SJCRH30 (cell line): ENCODE measurements at places on chromosomes 2 and 18.
A peak's percentile ranks its signal among the peaks of the same experiment; 100 is the strongest.

DNA sequence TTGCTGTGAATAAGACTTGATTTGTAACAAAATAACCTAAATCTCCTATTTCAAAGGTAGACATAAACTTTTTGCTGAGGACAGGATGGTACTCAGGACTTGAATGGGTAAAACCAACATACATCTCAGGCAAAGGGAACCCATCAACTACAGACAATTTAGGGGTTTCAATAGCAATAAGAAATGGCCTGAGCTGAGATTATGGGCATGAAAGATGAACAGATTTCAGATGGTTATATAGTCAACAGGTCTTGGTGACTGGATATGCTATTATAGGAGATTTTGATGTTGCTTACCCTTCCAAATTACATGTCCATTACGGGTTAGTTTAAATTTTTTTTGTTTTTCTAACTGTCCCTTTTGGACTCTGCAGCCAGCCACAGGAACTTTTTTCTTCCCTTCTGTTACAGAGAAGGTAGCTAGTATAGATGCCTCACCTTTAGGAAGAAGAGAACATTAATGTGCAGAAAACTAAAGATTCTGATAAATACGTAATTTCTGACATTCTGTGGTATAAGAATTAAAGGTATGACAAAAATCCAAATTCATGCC lies 4.6 kb downstream of the RPS27A start:
- H3K4me1 ChIP-seq, result no peaks in the 10 kb centered on the region; the same call in 1 of the 2 replicates
- H3K27ac ChIP-seq, result no peak overlapping the region
- no peak for DNase-seq
- H3K36me3 ChIP-seq, result peaks cover 74% of the 10 kb centered on the region
- no peak overlapping the region for H3K4me3 ChIP-seq

DNA sequence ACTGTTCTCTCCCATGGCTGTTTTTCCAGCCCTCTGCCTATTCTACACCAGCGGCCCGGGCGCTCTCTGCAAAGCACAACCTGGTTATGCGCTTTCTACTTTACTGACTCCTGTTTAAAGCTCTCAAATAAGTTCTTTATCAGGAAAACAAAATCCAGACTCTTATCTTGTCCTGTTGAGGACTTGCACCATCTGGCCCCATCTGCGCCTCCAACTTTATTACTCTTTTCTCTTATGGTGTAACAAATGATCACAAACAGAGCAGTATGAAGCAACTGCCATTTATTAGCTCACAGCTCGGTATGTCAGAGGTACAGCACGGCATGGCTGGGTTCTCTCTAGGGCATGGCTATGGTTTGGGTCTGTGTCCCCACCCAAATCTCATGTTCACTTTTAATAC lies 236.5 kb upstream of the NT5C1B start:
- H3K4me3 ChIP-seq, result no peak overlapping the region
- DNase-seq, result no peak
- no peaks in the 10 kb centered on the region for H3K36me3 ChIP-seq
- no peaks in the 10 kb centered on the region for H3K27me3 ChIP-seq
- no peaks in the 10 kb centered on the region for H3K4me1 ChIP-seq
- H3K27ac ChIP-seq, result no peak overlapping the region

- no peak overlapping the region for H3K4me3 ChIP-seq
- no peak for DNase-seq
- H3K27me3 ChIP-seq, result no peaks in the 10 kb centered on the region
- H3K36me3 ChIP-seq, result no peaks in the 10 kb centered on the region
- H3K27ac ChIP-seq, result no peak overlapping the region
- no peaks in the 10 kb centered on the region for H3K4me1 ChIP-seq
These were observed 33.9 kb downstream of the ZBTB7C start for GRCh38 chr18:48375150-48375800.

GRCh38 chr2:102137138-102137537 lies 5.4 kb upstream of the IL1R1 start:
- H3K4me1 ChIP-seq, result no peaks in the 10 kb centered on the region
- H3K27ac ChIP-seq, result no peak overlapping the region
- DNase-seq, result no peak
- H3K4me3 ChIP-seq, result no peak overlapping the region
- no peaks in the 10 kb centered on the region for H3K36me3 ChIP-seq
- no peaks in the 10 kb centered on the region for H3K27me3 ChIP-seq

- H3K36me3 ChIP-seq, result no peaks in the 10 kb centered on the region
- no peak for DNase-seq
- H3K4me3 ChIP-seq, result no peak overlapping the region
- no peaks in the 10 kb centered on the region for H3K4me1 ChIP-seq
These were observed 95.2 kb downstream of the CAMKMT start for GRCh38 chr2:44456946-44457345.

DNA sequence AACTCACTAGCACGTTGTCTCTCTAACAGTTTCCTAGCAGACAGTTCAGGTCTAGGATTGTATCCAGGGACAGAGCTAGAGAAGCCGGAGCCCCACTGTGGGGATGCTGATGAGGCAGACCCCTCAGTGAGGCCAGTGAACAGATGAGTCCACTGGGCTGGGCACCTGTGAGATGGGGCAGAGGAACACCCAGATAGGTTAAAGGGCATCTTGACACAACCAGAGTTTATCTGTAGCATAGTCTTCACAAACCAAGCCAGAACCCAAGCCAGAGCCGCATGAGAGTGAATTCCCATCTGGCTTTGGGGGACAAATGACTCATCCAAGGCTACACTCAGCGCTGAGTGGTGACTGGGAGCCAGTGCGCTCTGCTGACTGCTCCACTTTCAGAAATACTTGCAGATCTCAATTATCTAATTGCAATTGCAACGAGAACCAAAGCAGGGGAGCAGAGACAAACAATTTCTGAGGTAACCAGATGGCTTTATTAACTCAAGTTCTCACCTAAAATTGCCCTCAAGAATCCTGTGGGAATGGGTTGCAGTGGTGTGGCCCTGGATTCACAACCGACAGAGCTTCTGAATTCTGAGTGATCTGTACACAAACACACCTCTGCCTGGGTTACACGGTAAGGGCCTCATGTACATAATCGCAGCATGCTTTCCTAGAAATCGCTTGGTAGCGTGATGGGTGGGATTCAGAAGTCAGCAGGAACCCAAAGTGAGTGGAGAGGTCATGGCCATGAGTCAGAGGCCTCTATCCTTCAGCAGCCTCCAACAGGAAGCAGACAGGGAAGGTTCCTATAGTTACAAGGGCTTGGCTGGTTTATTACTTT lies 48.7 kb upstream of the MSH2 start:
- no peaks in the 10 kb centered on the region for H3K36me3 ChIP-seq
- no peak for DNase-seq
- H3K27ac ChIP-seq, result no peak overlapping the region
- no peaks in the 10 kb centered on the region for H3K27me3 ChIP-seq

GRCh38 chr2:18124116-18124835 lies 245.8 kb downstream of the KCNS3 start:
- DNase-seq, result no peak
- H3K36me3 ChIP-seq, result no peaks in the 10 kb centered on the region

DNA sequence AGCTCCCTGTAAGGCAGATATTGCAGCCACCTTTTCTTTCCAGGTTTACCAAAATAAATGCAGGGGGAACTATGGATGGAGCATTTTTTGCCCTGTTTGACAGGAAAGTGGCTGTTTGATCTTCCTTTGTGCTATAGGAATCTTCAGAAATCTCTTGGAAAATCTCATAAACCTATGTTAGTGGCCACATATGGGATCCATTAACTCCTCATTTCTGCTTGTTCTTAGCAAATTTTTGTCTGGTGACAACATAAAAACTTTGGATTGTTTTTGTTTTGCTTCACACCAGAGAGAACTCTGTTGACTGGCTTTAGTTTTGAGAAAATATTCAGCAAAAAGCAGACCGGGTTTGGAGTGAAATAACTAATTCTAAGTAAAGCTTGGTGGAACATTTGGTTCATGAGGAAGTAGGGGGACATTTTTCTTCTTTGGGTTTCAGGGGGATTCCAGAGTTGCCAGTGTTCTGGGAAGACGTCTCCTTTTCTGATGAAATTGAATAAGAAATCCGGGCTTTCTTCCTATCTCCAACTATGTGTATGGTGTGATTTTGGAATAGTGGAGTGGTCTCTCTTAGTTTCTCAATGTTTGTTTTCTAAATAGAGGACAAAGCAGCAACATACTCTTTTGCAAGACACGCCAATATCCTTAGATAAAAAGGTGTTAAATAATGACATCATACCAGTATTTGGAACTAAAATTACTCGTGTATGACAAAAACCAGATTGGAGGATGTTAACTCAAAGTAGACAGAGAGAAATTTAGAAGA lies 174.4 kb downstream of the ICOS start:
- no peaks in the 10 kb centered on the region for H3K36me3 ChIP-seq
- H3K27me3 ChIP-seq, result no peaks in the 10 kb centered on the region
- no peak for DNase-seq
- H3K4me1 ChIP-seq, result peaks cover 7% of the 10 kb centered on the region

GRCh38 chr18:9724797-9725585 lies 16.9 kb downstream of the RAB31 start:
- H3K4me3 ChIP-seq, result no peak overlapping the region
- no peaks in the 10 kb centered on the region for H3K36me3 ChIP-seq
- H3K4me1 ChIP-seq, result peaks cover 3% of the 10 kb centered on the region; the same call in 1 of the 2 replicates
- H3K27ac ChIP-seq, result no peak overlapping the region

DNA sequence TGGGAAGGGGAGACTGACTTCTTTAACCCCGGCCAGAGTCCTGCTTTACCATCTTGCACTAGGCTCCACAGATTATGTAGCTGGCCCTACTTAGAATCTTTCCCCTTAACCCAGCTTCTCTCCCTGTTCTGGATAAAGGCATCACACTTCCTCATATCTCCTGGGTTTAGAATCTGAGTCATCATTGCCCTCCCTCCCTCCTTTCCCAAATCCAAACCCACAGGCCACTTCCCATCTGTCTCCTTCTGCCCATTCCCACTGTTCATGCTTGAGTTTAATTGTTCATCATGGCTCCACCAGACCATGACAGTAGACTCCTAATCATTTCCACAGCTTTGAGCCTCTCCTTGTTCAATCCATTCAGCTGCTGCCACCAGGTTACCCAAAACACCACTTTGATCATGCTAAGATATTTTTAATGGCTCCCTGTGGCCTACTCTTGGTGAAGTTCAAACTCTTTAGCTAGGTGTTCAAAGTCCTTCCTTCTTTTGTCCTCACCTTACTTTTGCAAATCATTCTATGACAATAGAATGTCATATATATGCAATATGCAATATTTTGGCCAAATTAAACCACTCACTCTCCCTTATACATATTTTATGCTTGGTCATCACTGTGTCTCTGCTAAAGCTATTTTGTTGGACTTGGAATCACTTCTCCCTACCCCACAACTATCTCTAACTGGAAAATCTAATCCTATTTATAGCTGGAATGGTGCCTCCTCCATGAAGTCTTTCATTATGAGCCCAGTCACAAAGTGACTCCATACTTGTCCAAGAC lies 5.5 kb downstream of the PDE11A start:
- H3K27me3 ChIP-seq, result no peaks in the 10 kb centered on the region; the same call in none of the 2 replicates
- H3K36me3 ChIP-seq, result no peaks in the 10 kb centered on the region
- H3K4me1 ChIP-seq, result peaks cover 1% of the 10 kb centered on the region; the same call in 1 of the 2 replicates
- no peak for DNase-seq
- H3K27ac ChIP-seq, result no peak overlapping the region

- no peaks in the 10 kb centered on the region for H3K27me3 ChIP-seq
- no peak overlapping the region for H3K27ac ChIP-seq
- H3K4me1 ChIP-seq, result peaks cover 9% of the 10 kb centered on the region
- no peak for DNase-seq
- H3K36me3 ChIP-seq, result no peaks in the 10 kb centered on the region; the same call in 1 of the 2 replicates
- H3K4me3 ChIP-seq, result no peak overlapping the region
These were observed 758.1 kb upstream of the ACVR2A start for GRCh38 chr2:147086715-147087114.

GRCh38 chr2:5720426-5720825 lies 28.2 kb downstream of the SOX11 start:
- H3K27me3 ChIP-seq, result no peaks in the 10 kb centered on the region
- DNase-seq, result no peak
- H3K4me1 ChIP-seq, result no peaks in the 10 kb centered on the region
- no peak overlapping the region for H3K4me3 ChIP-seq
- no peak overlapping the region for H3K27ac ChIP-seq
- H3K36me3 ChIP-seq, result no peaks in the 10 kb centered on the region

DNA sequence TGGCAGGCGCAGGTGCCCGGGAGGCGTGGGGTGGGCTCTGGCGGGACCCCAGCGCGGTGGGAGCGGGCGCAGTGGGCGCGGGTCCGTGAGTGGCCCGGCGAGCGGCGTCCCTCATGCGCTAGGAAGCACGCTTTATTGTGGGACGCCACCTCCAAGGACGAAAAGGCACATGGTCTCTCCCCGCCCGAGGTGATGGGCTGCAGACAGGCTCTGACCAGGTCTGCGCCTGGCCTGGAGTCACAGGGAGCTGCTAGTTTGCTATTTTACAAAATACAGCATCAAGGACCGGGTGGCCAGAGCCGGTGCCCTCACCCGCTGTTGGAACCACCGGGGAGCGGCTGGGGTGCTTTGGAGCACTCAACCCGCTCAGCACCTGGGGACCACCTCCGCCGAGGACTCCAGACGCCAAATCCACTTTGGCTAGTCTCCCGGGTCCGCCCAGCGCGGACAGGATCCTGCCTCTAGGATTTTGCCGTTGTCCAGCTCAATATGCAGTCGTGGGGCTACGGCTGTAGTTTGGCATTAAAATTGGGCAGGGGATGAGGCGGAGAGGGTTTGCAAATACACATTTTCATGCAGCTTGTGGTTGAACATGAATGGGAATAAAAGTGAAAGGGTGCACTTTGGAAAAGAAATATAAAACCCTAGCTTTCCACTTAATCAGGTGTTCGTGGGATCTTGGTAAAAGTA lies 65.4 kb downstream of the LRRFIP1 start:
- H3K4me1 ChIP-seq, result peaks cover 32% of the 10 kb centered on the region
- no peaks in the 10 kb centered on the region for H3K27me3 ChIP-seq
- peak overlapping the region; percentile 69 for H3K4me3 ChIP-seq
- H3K36me3 ChIP-seq, result no peaks in the 10 kb centered on the region
- H3K27ac ChIP-seq, result peak overlapping the region; percentile 46
- DNase-seq, result peak; percentile 41

- no peaks in the 10 kb centered on the region for H3K4me1 ChIP-seq
- no peak overlapping the region for H3K4me3 ChIP-seq
- H3K36me3 ChIP-seq, result no peaks in the 10 kb centered on the region
- H3K27ac ChIP-seq, result no peak overlapping the region
These were observed 245.4 kb downstream of the CDH2 start for GRCh38 chr18:27931535-27931934.

DNA sequence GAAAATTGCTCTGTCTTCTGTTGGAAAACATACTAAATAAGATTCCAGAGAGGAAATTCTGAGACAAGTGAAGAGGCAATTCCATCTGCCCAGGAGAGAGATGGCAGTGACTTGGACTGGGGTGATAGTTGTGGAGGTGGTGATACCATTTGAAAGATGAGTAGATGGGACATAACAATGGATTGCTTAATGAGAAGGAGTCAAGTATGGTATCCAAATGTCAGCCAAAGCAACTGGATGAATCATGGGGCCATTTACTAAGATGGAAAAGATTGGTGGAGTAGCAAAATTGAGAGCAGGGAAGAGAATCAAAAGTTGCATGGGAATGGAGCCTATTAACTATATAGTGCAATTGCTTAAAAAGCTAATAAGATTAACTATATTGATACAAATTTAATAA lies 222.1 kb downstream of the ETAA1 start:
- H3K27me3 ChIP-seq, result no peaks in the 10 kb centered on the region
- H3K4me1 ChIP-seq, result peaks cover 16% of the 10 kb centered on the region
- no peak overlapping the region for H3K4me3 ChIP-seq
- H3K27ac ChIP-seq, result no peak overlapping the region
- DNase-seq, result no peak
- no peaks in the 10 kb centered on the region for H3K36me3 ChIP-seq
